ENCODE measurements at places on chromosomes 3 and 15. TPM values are rescaled to one million over a fixed set of nuclear protein-coding genes. Genes with fewer than 3 reads are reported as not detected.
A peak's percentile ranks its signal among the peaks of the same experiment; 100 is the strongest.

The TMOD3 gene
- 47.0 TPM for total RNA-seq

The PDIA3 gene
- total RNA-seq: 179 TPM

The SNRPA1 gene
- 122 TPM for total RNA-seq

The DAPK2 gene
- total RNA-seq: 4.2 TPM

The GP9 gene
- total RNA-seq: not detected

The BDH1 gene
- total RNA-seq: 35.1 TPM

GRCh38 chr3:113560831-113561623, 28.7 kb downstream of the SIDT1 start:
- peaks cover 30% of the 10 kb centered on the region for H3K36me3 ChIP-seq
- H3K4me3 ChIP-seq: no peak overlapping the region
- H3K27me3 ChIP-seq: no peaks in the 10 kb centered on the region
- DNase-seq: no peak

GRCh38 chr3:133077688-133078087, 39.5 kb downstream of the TMEM108 start:
- peaks cover 8% of the 10 kb centered on the region for H3K27me3 ChIP-seq
- DNase-seq: no peak
- no peaks in the 10 kb centered on the region for H3K4me1 ChIP-seq

GRCh38 chr3:183254487-183255347, 1.7 kb downstream of the B3GNT5 start:
- H3K36me3 ChIP-seq: no peaks in the 10 kb centered on the region
- no peak for DNase-seq
- H3K27me3 ChIP-seq: peaks cover 31% of the 10 kb centered on the region

DNA sequence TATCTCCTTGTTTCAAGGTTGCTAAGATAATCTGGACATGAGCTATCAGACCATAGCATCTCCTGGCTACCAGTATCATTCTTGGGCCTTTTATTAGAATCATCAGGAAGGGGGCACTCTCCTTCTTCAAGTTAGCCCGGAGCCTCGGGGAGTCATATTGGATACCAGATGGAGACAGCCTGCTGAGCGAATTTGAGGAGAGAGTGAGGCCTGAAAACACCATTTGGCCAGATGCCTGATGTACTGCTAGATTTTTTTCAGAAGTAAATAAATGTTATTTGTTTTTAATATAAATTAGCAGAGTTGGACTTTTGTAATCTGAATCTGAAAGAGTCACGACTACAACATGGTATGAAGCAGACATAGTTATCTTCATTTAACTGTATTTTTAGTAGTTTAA, 848.6 kb downstream of the IGSF11 start:
- H3K27ac ChIP-seq: no peak overlapping the region
- no peaks in the 10 kb centered on the region for H3K4me1 ChIP-seq
- no peaks in the 10 kb centered on the region for H3K27me3 ChIP-seq
- no peak for DNase-seq
- H3K4me3 ChIP-seq: no peak overlapping the region

DNA sequence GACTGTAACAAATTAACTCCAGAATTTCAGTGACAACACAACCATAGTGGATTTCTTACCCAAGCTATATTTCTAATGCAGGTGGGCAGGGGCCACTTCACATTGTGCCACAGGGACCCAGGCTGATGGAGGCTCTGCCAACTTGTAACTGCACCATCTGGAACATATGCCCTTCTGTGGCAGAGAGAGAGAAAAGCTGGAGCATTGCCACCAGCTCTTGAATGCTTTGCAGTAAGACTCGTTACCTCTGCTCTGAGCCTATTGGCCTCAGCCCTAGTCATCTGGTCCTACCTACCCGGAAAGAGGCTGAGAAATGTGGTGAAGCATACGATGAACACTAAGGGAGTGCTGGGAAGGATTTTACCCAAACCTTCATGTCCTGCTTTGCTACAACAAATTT, 587.1 kb downstream of the ZNF385D start:
- no peaks in the 10 kb centered on the region for H3K36me3 ChIP-seq
- H3K27ac ChIP-seq: no peak overlapping the region
- no peak overlapping the region for H3K4me3 ChIP-seq
- H3K4me1 ChIP-seq: no peaks in the 10 kb centered on the region

GRCh38 chr15:48644827-48645557, 517 bp downstream of the FBN1 start:
- DNase-seq: no peak
- no peak overlapping the region for H3K27ac ChIP-seq
- peak overlapping the region; percentile 38 for H3K4me3 ChIP-seq
- H3K36me3 ChIP-seq: no peaks in the 10 kb centered on the region
- peaks cover 26% of the 10 kb centered on the region for H3K27me3 ChIP-seq

DNA sequence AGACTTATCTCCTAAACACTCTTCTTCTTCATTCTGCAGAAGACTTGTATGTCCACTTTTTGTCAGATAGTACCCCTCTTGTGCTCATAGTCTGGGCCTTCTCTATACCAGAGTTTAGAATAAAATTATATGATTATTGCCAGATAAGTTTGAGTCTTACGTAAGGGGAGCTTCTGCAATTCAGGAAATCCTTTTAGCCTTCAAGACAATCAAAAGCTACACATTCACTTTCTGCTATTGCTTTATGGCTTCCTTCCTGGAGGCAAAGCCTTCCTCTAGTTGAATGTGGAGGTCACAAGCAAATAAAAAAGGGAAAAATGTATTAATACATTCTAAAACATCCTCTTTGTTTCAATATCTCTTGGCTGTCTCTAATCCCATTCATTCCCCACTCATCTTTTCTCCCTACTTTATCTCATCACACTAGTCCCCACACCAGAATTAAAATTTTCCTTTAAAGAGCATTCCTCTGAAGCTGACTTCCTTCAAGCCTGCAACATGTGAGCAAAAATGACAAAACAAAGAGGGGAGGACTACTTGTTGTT, 186.8 kb downstream of the CPNE4 start:
- no peaks in the 10 kb centered on the region for H3K27me3 ChIP-seq
- DNase-seq: no peak
- no peak overlapping the region for H3K27ac ChIP-seq
- H3K4me1 ChIP-seq: no peaks in the 10 kb centered on the region

GRCh38 chr15:23616536-23616935, 31.1 kb downstream of the MAGEL2 start:
- DNase-seq: no peak
- no peaks in the 10 kb centered on the region for H3K27me3 ChIP-seq
- H3K27ac ChIP-seq: no peak overlapping the region
- H3K36me3 ChIP-seq: no peaks in the 10 kb centered on the region

Data from activated B cell treated with CpG ODN at 0.5 μM for 24 hours (primary cell).